ENCODE measurements at places on chromosomes 11 and 22.
A peak's percentile ranks its signal among the peaks of the same experiment; 100 is the strongest.

DNA sequence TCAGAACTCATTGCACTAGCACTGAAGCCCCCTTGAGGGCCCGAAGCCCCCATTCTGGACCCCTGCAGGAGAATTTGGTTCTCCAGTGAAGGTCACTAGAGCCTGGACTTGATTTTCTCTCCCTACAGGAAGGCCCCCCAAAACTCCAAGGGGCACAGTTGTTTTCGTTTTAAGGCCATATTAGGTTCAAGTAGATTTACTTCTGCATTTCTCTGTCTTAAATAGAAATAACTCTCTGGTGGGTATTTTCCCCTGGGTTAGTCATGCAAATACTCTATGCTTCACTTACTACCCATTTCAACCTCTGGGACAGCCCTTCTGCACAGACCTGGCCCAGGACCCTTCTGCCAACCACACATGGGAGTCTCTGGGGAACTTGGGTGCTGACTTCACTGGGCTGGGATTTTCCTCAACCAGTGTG lies 41.6 kb downstream of the WEE1 start:
- no peak for DNase-seq

- DNase-seq: no peak
Observed at GRCh38 chr11:3133261-3134217, 31.6 kb downstream of the OSBPL5 start.

- no peak for DNase-seq
Observed at GRCh38 chr11:121108413-121108812, 7.4 kb downstream of the TECTA start.

DNA sequence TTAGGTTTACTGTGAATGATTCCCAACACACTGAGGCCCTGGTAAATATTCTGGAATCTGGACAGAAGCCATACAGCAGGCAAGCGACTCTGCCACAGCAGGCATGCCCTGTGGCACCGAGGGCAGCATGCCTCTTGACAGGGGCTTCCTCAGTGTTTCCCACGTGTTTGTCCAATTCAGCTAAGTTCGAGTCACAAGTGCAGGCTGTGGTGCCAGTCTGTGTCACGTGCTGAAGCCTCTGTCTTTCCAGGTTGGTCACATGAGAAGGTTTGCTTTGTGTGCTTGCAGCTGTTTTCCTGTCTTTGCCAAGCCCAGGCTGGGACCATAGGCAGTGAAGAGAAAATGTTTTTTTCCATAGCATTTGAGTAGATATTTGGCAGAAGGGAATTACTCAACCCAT lies 2.4 kb upstream of the PPFIBP2 start:
- no peak for DNase-seq

DNA sequence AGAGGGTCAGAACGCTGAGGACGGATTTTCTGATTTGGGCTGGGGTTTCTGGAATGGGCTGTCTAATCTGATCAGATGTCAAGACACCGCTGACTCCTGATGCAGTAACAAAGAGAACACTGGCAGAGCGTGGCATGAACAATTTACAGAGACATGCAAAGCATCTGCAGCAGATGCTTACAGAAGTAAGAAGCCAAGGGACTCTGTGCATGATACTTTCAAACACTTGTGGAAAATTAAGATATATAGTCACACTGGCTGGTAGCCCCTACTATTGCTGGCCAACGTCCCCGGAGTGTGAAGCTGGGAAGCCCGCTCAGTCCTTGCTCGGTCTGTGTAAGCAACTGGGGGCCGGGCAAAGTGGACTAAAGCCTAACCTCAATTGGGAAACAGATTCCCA lies 903.7 kb downstream of the BRD1 start:
- no peak for DNase-seq

GRCh38 chr22:47807506-47807905 lies 1045.1 kb downstream of the TBC1D22A start:
- no peak for DNase-seq

GRCh38 chr11:64146036-64146955 lies 19.6 kb downstream of the MACROD1 start:
- peak; percentile 40 for DNase-seq

DNA sequence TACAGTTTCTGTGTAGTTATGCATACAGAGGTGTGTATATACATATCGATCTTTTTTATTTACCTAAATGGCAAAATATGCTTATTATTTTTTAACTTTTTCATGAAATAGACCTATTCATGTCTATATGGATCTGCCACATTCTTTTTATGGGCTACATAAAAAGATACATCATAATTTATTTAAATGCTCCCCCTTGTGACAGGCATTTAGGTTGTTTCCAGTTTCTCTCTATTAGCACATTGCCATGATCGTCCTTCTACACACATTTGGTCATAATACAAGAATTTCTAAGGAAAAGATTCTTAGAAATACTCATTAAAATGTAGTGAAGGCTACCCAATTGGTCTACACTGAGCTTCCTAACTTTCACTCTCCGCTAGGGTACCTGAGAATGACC lies 1067.4 kb downstream of the OPCML start:
- no peak for DNase-seq

DNA sequence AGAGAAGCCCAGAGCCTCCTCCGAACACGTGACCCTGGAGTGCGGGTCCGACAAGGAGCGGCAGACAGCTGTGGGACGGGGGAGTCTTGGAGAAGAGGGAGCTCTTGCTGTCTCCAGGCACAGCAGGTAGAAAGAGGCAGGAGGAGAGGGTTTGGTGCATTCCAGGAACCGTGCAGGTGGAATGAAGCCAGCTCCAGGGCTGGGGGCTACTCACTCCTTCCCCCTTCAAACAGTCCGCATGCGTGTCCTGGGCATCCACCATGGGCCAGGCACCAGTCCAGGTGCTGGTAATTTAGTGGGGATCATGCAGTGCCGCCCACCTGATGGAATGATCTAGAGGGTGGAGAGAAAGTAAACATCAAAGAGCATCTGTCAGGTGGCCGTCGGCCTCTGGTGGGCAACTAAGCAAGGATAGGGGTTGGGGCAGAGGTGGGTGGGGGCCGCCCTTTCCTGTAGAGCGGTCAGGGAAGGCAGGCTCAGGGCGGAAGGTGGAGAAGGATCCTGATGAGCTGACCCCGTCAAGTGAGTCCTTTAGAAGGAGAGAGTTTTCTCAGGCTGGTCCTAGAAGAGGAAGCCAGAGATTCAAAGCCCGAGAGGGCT lies 850.0 kb downstream of the TBC1D22A start:
- no peak for DNase-seq

DNA sequence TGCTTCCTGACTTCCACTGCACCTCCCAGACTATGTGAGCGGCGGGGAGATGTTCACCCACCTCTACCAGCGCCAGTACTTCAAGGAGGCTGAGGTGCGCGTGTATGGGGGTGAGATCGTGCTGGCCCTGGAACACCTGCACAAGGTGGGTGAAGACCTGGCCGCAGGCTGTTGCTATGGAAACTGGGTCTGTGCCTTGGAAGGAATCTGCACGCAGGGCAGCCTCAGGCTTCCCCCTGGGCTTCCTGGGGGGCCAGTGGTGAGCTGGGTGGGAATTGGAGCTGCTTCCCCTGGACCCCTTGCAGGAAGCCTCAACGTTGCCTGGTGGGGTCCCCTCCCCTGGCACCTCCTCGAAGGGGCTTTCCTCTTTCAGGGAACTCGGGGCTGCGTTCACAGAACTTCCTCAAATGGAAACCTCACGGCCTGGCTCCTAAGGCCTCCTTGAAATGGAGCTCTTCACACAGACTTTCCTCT lies 1.5 kb downstream of the RPS6KA4 start:
- no peak for DNase-seq

GRCh38 chr22:46754110-46754799 lies 8.2 kb upstream of the TBC1D22A start:
- DNase-seq: peak; percentile 98

- peak; percentile 60 for DNase-seq
Observed at GRCh38 chr22:20565079-20565734, 57.8 kb downstream of the MED15 start.

DNA sequence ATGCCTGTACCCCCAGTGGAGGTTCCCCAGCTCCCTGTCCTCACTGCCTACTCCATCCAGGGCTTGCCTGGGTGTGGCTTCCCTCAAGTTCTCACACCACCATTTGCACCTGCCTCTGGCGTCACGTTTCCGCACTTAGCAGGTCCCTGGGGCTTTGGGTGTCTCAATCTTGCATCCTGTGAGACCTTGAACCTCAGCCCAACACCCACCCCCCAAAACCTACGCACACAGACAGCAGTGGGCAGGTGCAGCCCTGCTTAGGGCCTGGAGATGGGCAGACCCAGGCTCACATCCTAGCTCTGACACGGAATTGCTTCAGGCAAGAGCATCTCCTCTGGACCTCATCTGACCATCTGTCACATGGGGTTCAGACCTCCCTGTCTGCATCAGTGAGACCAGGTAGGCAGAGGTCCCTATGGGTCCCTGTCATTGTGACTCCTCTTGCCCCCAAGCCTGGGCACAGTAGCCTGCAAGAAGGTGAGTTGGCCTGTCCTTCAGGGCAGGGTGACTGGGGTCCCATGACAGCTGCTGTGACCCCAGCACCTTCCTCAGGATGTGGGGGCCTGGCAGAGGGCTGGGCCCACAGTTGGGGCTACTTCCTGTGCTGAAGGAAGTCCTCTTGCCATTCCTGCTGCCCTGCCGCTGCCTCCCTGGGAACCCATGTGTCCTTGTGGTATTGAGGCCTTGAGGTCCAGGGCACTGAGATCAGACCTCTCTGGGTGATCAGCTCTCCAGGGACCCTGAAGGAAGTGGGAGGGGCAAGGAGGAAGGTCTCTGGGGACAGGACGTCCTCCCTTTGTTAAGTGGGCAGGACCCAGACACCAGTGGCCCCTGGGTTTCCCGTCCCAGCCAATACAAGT lies 2.0 kb downstream of the SIPA1 start:
- no peak for DNase-seq

DNA sequence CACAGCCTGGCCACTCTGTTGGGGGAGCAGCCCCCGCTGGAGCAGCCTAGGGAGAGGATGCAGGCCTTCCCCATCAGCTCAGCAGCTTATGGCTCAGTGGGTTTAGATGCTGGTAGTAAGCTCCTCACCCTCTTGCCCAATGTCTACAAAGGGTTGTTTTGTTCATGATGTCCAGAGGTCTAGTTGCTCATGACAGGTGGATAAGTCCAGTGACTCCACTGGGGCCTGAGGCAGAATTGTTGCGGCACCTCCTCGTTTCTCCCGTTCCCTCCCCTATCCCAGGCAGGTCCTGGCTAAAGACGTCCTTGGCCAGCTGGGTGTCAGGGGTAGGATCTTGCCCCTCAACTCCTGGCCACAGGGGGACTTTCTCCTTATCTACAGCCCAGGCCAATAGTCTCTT lies 233.5 kb upstream of the B3GAT1 start:
- no peak for DNase-seq

GRCh38 chr11:97938789-97939188 lies 1082.0 kb upstream of the CNTN5 start:
- no peak for DNase-seq

DNA sequence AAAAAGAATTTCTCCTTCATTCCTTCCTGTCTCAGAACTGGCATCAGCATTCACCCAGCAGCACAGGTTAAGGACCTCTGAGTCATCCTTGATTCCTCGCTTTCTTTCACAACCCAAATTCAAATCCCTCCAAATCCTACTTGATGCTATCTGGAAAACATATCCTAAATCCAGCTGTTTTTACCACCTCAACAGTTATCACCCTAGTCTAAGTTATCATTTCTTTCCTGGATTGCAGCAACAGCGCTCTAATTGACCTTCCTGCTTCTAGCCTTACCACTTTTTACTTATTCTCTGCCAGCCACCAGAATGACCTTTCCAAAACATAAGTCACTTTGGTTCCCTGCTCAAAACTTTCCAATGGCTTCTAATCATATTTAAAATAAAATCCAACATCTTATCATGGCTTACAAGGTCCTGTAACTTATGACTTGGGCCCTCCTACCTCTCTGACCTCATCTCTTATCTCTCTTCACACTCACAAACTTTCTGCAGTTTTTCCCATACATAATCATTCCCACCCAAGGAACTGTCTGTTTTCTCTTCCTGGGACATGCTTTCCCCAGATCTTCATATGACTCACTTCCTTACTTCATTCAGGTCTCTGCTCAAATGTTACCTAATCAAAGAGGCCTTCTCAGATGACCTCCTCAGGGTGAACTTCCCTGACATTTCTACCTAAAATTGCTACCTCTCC lies 119.4 kb downstream of the TTC28 start:
- peak; percentile 75 for DNase-seq

DNA sequence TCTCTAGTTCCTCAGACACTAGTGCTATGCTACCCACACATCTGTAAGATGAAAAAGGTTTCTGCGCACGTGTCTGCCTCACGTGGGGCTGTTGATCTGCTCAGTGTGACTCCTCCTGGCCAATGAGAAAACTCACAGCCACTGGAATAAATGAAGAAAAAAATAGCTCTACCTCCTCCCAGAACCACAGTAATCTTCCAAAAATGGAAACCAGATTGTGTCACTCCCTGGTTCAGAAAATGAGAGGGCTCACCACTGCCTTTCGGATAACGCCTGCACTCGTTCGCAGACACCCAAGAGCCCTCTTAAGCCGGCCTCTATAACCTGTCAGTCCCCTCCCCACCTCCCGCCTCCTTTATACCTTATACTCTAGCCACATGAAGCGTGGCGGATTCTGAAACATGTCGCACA lies 5.1 kb downstream of the APBB1 start:
- no peak for DNase-seq

GRCh38 chr11:2523821-2524391 lies 79.1 kb downstream of the KCNQ1 start:
- DNase-seq: no peak

- DNase-seq: peak; percentile 81
Observed at GRCh38 chr11:35588627-35589026, 29.6 kb upstream of the FJX1 start.

DNA sequence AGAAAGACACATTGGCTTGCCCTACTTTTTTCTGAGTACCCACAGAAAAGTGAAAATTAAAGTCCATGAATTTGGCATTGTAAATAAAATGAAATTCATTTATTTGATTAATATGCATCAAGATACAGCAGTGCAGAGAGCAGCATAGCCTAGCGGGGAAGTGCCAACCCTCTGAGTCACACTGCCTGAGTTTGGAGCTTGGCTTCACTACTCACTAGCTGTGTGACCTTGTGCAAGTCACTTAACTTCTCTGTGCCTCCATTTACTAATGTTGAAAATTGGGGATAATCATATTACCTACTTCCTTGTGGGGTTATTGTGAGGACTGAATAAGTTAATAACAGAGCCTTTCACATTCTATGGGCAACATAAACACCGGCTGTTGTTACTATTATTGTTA lies 111.5 kb upstream of the CSNK2A3 start:
- peak; percentile 30 for DNase-seq

GRCh38 chr22:35510951-35511350 lies 29.7 kb upstream of the RASD2 start:
- DNase-seq: no peak

GRCh38 chr11:66580803-66581202 lies 12.1 kb downstream of the CCDC87 start:
- peak; percentile 67 for DNase-seq

All from fibroblast of mammary gland (primary cell).